ENCODE measurements at places on chromosomes 6 and 20.

DNA sequence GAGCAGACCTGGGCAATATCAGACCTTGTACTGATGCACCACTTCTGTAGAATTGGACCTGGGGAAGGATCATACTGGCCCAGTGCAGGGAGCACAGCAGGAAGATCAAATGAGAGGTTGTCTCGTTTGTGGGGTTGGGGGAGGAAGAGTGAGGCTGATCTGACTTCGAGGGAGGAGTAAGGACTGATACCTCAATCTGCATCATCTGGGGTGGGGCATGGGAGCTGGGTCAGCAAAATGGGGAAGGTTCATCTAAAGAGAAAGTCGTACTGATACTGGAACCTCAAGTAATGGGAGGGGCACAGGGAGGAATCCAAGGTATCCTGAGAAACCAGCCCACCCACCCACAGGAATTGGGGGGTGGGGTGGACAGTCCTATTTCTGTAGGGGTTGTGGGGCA lies 3.7 kb downstream of the RNF39 start:
- DNase-seq = no peak

DNA sequence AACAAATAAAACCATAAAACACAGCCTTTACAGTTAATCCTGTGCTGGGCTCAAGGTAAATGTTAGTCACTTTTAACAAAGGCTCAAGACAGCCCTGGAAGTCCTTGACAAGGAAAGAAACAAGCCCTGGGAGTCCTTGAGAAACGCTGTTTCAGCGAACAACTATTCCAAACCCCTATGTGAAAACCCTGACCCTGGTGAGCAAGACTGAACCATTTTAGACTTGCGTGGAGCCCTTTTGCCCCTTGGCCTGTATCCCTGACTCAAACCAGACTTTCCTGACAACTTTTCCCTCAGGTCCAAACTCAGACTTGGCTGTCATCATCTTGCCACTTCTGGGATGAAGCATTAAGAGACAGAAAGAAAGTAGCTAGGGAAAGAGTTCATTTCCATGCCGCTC lies 180.4 kb downstream of the AIG1 start:
- no peak for DNase-seq

DNA sequence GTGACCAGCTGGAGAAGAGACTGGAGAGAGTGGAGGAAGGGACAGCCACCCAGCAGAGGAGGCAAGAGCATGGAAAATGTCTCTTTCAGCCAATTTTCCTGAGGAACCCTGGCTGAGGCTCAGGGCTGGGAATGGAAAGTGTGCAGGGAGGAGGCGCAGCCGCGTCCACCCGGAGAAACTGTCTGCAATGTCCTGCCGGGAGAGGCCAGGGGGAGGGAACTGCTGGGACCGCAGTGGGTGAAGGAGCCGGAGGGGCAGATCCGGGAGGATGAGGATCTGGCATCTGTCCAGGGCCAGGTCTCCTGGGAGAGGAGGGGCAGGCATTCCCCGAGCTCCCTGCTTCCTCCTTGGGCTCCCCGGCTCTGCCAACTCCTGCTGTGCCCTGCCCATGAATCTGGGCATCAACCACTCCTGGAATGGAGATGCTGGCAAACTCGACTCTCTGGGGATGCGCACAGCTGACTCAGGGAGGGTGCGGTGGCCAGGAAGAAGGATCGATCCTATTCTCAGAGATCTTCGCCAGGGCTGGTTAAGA lies 17.4 kb upstream of the HM13 start:
- DNase-seq = no peak

DNA sequence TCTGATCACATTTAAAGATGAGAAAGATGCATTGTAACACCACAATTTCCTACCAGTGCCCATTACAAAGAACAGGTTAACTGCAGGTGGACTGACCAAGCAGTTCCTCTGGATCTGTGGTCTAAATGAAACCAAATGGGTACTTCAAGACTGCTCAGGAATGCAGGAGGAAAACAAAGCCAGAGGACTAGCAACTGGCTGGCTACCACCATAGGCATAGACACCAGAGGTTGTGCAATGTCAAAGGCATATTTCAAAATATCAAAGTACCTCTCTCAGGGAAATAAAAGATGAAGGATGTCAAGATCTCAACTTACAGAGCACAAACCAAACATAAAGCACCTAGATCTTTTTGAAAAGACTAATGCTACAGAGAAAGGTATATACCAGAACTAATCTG lies 65.5 kb downstream of the GMDS start:
- DNase-seq = no peak

DNA sequence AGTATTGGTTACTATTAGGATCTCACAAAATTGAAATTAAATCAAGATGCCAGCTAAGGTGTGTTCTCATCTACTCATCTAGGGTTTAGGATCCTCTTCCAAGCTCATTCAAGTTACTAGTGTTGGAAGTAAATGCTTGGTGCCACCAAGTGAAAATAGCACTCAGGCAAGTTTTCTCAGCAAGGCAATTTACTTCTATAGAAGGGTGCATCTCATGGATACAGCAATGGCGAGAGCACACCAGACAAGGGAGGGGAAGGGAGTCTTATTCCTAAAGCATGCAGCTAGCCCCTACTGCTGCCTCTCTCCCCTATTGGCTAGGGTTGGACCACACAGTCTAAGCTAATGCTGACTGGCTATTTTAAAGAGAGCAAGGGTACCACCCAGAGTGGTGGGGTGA lies 23.0 kb upstream of the FAM8A1 start:
- no peak for DNase-seq

DNA sequence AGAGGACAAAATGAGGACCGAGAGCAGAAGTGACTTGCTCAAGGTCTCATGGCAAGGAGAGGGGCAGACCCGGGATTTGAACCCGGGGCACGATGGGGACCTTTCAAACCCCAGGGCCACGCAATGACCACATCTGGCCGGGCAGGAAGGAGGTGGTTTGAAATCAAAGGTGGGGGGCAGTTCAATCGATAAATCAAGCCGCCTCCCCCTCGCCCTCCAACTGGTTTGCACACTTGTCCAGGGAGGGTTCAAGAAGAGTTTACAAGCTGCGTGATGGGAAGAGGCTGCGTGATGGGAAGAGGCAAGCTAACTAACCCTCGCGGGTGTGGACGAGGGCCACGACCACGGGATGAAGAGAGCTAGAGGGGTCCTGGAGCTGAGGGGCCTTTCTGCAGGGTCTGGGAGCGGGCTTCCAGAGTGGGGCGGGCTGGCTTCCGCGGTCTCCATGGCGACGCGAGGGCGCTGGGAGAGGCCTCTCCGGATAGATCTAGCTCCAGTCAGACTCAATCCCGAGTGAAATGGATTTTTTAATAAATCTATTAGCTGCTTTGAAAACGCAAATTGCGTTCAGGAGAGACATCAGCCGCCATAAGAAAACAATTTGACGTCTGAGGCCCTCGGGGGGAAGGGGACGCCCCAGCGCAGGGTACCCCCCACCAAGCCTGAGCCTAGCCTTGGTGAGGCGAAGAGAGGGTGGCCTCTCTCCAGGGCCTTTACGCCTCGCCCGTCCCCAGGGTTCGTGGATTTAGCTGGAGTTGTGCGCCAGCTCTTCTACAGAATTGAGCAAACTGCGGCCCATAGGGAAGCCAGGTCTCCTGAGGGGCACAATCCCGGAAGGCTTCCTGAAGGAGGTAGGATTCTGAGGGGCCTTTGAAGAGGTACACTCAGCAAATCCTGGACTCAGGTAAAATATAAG lies 143.9 kb downstream of the GRM4 start:
- no peak for DNase-seq

DNA sequence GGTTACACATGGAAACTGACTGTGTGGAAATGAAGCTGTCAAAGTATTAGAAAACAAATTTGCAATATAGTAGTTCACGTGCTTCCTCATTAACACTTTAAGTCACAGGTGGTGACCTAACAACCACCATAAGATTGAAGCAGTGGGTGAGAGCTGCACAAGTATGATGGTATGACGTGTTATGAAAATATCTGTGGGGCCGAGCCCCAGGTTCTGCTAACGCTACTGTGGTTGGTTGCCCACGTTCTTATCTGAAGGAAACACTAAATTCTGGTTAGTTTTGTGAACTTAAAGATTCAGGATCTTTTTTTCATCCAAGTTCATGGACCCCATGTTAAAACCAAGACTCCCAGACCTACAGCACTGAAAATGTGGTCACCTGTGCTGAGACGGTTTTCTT lies 243.0 kb upstream of the RIN2 start:
- DNase-seq = no peak

GRCh38 chr6:51996296-51996947 lies 91.0 kb downstream of the PKHD1 start:
- no peak for DNase-seq

GRCh38 chr6:35686873-35687555 lies 1.7 kb downstream of the FKBP5 start:
- no peak for DNase-seq

DNA sequence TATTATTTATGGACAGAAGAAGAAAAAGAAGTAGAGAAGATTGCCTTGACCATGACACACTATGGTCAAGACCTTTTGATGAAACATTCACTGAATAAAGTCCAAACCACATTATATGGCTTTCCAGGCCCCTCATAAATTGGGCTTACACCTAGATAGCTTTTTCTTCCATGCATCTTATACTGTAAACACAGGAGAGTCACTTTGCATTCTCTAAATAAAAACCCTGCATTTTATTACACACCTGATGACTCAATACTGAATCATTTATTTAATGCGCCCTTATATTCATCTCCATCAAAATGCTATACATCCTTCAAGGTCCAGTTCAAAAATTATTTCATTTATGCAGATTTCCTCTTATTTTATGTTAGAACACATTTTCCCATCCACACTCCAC lies 78.0 kb downstream of the COL21A1 start:
- DNase-seq = no peak

DNA sequence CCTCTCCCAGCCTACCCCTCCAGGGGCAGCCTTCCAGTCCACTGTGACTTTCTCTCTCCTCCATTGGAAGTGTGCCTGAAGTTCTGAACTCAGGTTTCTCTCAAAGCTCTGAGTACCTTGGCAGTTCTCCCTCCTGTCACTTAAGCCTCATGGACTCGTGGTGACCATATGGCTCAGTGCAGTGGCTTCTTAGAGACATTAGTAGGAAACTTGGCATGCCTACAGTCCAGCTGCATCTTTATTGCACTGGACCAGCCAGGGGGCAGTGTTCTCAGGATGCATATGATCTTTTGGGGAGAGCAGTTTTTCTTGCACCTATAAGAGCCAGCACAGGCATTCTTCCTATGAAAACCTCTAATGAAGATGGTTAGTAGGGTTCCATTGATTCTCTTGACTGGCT lies 47.5 kb upstream of the KCNK16 start:
- DNase-seq = no peak

GRCh38 chr20:45607810-45608209 lies 21.7 kb upstream of the WFDC10A start:
- DNase-seq = no peak

DNA sequence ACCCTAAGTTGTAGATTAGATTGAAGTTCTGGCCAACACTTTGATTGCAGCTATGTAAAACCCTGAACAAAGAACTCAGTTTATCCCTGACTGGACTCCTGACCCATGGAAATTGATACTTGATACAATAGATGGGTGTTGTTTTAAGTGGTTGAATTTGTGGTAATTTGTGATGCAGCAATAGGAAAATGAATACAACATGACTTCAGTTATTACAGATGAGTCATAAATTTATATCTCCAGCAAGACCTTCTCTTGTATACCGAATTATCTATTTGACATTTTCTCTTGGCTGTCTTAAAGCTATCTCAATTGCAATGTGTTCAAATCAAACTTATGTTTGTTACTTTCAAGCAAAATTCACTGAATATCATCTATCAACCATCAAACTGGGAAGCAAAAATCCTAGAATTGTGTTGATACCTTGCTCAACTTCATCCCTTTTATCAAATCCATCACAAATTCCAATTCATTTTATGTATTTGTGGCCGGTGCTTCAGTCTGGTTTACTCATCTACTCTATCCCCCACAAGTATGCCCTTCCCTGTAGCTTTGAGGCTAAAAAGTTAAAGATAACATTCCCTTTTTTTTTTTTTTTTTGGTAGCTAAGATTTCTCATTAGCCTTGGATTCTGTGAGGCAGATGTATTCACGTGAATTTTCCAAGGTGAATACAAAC lies 129.4 kb upstream of the CENPW start:
- DNase-seq = no peak

DNA sequence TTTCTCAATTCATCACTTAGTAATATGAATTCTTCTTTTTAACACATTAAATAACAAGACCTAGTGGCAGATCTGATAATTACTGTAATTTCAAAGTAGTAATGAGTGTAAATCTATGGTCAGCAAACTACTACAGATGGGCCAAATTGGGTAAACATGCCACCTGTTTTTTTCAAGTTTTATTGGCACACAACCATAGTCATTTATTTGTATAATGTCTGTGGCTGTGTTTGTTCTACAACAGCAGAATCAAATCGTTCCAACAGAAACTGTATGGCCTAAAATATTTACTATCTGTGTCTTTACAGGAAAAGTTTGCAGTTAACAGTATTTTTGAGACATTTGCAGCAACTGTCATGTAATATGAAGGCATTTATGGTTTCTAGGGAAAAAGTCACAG lies 86.1 kb upstream of the EYA2 start:
- DNase-seq = no peak

DNA sequence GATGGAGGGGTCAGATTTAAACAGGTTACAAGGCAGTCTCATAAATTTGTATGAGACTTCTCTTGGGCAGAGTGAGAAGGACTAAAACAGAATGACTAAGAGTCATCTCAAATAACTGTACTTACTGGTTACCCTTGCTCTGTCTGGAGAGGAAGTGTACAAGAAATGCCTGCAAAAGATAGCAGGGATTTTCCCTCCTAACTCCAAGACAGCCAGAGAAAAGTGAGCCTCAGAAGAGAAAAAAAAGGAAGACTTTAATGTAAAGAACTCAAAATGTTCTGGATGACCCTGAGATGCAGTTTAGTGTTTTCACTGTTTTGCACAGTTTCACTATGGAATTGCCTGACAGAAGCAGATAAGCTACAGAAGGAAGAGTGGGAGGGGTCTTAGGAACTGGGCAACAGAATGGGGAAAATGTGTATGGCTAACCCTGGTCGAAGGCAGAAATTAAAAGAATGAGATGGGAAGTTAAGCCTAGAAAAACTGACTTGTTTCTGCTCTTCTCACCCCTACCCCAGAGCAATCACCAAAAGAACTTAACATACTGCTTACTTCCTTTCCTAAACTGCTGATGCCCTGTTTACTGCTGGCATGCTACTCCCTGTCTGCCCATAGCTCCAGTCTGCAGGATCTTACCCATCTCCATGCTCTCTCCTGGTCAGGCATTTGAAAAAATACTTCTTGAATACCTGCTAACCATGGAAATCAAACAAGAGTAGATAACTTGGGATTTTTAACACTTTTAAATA lies 98.1 kb upstream of the MARCKS start:
- DNase-seq = no peak

GRCh38 chr6:93412452-93412851 lies 6.9 kb downstream of the EPHA7 start:
- no peak for DNase-seq

GRCh38 chr6:8123236-8123635 lies 20.9 kb upstream of the EEF1E1 start:
- DNase-seq = no peak

- DNase-seq = no peak
Measured at GRCh38 chr6:99879431-99879830, 114.6 kb downstream of the MCHR2 start.

GRCh38 chr6:148739822-148740128 lies 7.1 kb upstream of the UST start:
- DNase-seq = no peak
